ENCODE measurements at places on chromosomes 16 and 17.

DNA sequence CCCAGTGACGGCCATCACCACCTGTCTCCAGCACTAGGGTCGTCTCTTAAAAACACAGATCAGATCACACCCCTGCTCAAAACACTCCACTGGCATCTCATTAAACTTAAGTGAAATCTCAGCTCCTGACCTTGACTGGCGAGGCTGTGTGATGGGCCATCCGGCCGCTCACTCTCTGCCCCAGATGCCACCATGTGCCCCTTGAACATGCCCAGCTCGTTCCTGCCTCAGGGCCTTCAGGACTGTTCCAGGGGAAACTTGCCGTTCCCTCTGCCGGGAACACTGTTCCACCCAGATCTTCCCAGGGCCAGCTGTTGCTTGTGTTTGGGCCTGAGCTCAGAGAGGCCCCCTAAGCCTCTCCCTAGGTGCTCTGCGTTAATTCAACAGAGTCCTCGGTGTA is 39.4 kb downstream of the RPH3AL start:
- DNase-seq: no peak

DNA sequence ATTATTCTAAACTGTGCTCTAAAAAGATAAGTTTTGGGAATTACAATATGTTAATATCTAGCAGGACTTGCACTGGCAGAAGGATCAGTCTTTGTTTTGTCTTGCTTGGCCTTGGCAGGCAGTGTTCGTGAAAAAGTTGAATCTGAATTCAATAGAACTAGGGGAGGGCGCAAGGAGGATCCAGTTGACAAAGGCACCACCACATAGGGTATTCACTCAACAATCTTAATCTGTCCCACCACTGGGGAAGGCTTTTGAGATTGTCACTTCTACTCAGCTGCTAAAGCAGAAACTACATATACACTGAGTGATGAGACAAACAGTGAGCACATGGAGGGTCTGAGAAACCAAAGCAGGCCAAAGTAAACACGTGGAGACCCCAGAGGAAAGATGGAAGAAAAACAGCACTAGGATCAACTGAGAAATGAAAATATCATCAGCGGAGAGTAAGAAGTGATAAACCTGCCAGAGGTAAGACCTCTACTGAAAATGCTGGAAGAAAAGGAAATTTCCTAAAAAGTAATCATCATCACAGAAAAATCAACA is 2.4 kb downstream of the AMFR start:
- DNase-seq: no peak

GRCh38 chr17:60277258-60277657 is 114.7 kb downstream of the USP32 start:
- DNase-seq: no peak

DNA sequence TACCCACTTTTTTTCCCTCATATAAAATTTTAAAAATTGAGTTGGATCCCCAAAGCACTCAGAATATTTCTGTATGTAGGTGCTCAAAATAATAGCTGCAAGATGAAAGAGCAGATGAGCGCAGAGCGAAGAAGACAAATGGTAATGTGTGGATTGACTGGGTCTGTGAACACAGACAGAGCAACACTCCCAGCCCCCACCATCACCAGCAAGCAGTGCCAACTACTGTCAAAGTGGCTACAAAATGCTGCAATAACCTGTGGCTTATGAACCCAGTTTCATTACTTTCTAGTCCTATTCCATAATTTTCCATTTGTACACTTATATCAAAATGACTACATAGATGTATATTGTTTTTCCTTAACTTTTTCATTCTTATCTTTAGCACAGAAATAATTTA is 137.2 kb downstream of the MYO1D start:
- DNase-seq: no peak

DNA sequence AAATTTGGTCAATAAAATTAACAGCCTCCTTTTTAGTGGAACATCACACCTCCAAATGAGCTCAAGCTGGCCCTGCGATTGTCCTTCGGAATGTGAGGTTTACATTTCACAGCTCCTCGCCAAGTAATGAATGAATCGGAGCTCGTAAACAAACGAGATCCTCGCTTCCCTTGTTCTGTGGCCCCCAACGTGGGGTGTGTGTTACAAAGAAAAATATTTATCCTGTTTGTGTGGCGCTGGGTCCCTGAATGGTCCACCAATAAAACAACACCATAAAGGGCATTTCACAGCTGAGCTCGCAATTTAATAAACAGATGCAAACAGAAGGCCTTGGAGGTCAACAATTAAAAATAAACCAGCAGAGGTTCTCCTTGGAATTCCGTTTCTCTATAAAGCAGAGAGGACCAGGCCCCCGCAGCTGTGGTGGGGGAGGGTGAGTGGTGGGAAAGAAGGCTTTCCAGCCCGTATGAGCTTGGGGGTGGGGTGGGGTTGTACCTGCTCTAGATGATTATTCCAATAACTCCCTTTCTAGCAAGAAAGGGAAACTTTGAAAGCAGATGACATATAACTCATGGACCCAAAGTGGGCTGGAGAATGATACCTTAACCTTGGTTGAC is 393.9 kb upstream of the SALL1 start:
- no peak for DNase-seq

Data from hypothalamus (tissue), 51 donors.